Kidney (tissue), 22 donors: ENCODE measurements at places on chromosomes 13 and 19. TPM values are rescaled to one million over a fixed set of nuclear protein-coding genes. Genes with fewer than 3 reads are reported as not detected.

The SEMA6B gene
- 17.7 TPM for total RNA-seq

The SHANK1 gene
- 0.35 TPM for total RNA-seq

The GIPR gene
- total RNA-seq = 3.3 TPM

The MFSD12 gene
- 124 TPM for total RNA-seq

The KLK8 gene
- 4.2 TPM for total RNA-seq

The LILRB4 gene
- 9.9 TPM for total RNA-seq

The ATP8B3 gene
- total RNA-seq = 3.6 TPM

GRCh38 chr19:23482829-23483228 lies 87.6 kb upstream of the ZNF91 start:
- DNase-seq = no peak

- DNase-seq = no peak
Measured at GRCh38 chr13:44159633-44160279, 213.9 kb upstream of the SERP2 start.

DNA sequence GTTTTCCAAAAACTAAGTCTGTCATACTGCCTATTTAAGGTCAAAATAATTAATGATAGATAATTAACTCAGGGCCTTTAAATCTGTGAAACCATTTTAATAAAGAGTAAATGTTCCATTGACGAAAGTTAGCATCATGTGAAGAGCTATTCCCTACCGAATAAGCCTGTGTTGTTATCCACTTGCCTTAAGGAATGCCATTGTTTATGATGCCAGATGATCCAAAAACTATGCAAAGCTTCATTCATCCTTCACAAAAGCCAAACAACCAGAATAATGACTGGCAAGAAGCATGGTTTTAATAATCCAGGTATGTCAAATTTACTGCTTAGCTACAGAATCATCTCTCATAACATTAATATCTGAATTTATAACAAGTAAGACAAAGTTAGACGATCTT lies 6.5 kb upstream of the GPC6 start:
- no peak for DNase-seq

- no peak for DNase-seq
Measured at GRCh38 chr13:96746886-96747285, 247.4 kb downstream of the OXGR1 start.

DNA sequence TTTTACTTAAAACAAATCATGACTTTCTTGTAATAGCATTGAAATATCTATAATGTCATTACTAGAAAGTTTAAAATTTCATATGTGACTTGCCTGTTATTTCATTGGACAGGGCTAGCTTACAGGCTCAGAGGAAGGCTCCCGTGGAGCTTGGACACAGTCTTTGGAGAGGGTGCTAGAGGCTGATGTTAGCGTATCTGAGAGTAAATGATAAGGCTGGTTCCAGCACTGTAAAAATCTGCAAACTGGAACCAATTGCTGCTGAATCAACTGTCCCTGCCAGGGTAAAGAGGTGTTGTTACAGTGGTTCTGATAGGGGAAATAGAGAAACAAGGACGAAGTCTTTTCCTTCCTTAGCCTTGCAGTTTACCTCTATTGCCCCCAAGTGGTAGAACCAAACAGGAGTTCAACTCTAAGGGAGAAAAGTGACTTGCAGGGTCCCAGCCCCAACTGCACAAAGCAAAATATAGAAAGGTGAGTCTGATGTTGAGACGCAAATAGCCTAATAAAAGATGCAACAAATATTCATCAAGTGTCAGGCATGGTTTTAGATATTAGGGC lies 901.7 kb downstream of the DIAPH3 start:
- peak; percentile 38 for DNase-seq

GRCh38 chr13:49791315-49791710 lies 1.2 kb downstream of the KPNA3 start:
- no peak for DNase-seq

GRCh38 chr19:30932854-30933253 lies 416.4 kb downstream of the TSHZ3 start:
- no peak for DNase-seq

DNA sequence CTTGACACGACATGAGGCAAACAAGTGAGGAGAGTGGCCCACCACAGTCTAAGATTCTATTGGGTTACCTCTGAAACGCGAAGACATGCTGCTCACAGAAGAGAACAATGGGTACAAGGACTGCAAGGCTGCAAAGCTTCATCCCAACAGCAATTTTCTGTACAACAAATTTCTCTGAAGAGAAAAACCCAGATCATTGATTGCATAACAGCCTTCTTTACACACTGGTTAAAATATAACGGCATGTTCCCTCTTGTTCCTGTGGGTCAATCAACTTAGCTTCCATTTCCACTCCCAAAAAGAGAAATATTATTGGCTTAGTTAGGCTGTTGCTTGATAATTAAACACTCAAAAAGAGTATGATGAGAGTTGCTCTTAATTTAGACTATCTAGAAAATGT lies at the start of gene CPB2:
Gene CPB2, minus strand, starts transcription at position 166 of the 400 bp plus-strand sequence. Its CDS starts 24 bp downstream, at position 142.
- DNase-seq = no peak

DNA sequence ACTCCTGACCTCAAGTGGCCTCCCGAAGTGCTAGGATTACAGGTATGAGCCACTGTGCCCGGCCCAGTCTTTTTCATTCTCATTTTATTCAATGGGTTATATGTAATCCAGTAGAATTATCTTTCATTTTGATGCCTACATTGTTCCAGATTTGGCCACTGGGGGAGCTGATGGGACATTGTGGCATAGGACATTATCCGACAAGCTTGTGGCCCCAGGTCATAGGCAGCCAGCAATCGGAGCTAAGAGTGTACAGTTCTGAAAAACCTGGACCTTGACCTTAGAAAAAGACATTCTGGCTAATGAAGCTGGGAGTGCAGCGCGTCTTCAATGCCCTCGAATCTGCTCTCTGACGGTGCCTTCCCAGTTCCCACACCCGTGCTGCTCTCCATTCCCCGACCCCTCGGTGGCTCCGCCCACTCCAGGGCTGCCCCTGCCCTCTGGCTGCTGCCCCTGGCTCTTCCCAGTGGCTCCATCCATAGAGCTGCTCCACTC lies 108.7 kb downstream of the TEX29 start:
- peak; percentile 47 for DNase-seq

DNA sequence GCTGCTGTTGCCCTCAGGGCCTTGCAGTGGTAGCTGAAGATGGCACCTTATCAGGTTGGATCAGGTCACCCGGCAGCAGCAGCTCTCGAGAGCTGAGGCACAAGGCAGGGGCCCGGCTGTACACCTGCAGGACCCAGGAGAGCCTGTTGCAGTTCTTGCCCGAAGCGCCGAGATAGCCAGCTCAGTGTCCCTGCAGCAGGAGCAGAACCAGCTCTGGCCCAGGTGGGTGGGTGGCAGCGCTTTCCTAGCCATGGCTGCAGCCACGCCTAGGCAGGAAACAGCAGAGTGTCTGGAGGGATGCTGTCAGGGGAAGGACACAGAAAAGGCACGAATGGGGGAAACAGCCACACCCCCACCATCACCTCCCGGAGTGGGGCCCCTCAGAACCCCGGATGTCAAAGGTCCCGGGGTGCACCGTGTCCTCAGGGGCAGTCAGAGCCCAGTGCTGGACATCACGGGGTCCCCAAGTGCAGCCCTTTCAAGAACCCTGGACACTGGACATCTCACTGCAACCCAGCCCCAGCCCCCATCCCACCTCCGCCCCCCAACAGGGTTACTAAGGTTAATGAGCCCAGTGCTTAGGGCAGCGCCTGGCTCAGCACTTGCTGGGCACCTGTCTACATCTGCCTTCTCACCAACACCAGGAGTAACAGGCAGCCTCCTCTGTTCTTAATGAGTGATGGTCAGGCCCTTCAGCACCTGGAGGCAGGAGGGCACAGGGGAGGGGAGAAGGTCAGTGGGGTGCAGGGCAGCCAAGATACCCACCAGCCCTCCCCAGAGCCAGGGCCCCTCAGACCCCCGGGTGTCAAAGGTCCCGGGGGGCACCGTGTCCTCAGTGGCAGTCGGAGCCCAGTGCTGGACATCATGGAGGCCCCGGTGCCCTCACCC lies 8.7 kb downstream of the ACP4 start:
- DNase-seq = no peak

GRCh38 chr19:39471756-39472536 lies 8.7 kb upstream of the TIMM50 start:
- DNase-seq = no peak

DNA sequence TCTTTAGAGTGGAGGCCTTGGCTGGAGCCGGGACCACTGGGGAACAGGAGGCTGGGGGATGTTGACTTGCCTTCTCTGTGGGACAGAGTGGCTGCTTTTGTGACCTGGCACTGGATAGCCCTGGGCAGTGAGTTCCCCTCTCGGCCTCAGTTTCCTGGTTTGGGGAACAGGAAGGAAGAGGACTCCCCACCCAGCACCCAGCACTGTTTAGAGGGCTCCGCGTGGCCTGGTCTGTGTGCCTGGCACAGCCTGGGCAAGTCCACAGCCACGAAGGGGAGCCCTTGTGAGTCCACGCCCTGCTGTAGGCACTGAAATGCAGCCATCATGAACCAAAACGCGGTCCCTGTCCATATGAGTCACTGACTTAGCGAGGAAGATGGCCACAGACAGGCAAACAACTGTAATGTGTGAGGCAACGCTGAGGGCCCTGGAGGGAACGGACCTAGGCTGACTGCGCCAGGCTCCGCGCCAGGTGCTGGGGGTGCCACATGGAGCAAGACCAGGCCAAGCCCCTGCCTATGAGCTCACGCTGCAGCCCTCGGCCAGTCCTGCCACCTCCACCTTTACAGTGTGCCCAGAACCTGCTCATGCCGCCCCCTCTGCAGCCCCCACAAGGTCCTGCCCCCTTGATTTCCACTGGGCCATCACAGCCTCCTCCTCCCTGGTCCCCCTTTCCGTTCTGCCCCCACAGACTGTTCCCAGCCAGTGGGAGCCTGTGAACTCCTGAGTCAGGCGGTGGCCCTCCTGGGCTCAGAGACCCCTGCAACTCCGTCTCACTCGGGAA lies 35.5 kb downstream of the PAK4 start:
- no peak for DNase-seq

GRCh38 chr13:105719859-105720258 lies 815.6 kb downstream of the EFNB2 start:
- DNase-seq = no peak

DNA sequence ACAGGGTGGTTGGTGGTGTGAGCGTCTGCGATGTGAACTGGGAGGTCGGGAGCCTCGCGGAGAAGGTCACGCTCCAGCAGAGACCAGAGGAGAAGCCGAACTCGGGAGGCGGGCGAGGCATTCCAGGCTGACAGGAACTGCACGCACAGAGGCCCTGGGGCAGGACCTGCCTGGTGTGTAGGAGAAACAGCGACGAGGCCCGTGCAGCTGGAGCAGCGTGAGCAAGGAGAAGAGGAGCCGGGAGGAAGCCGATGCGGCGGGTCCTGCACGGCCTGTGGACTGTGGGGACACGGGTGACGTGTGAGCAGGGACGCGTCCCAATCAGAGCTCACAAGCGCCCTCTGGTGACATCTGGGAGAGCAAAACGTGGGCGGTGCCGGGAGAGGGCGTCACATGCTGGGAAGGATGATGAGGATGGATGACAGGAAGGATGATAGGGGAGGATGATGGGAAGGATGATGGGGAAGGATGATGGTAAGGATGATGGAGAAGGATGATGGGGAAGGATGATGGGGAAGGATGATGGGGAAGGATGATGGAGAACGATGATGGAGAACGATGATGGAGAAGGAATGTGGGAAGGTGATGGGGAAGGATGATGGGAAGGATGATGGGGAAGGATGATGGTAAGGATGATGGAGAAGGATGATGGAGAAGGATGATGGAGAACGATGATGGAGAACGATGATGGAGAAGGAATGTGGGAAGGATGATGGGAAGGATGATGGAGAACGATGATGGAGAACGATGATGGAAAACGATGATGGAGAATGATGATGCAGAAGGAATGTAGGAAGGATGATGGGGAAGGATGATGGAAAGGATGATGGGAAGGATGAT lies 16.1 kb upstream of the MADCAM1 start:
- DNase-seq = peak; percentile 85

DNA sequence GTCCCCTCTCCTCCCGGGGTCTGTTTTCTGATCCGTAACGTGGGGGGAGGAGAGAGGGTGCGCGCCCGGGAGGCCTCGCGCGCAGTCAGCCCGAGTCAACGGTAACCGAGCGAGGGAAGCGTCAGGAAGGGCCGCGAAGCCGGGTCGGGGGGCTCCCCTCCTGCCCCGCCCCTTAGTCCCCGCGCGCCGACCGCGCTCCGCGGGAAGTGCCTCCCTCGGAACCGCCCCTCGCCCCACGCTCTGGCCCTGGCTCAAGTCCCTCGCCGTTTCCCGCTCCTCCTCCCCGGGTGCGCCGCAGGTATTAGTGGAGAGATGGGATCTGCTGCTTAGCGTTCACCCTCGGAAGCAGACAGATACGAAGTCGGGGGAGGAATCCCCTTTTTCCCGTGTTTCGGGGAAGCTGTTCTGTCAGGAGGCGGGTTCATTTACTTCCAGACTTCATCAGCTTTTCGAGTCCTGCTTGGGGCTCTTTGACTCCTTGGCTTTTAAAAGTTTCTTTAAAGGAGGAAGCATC lies 770 bp downstream of the HNRNPM start:
- peak; percentile 48 for DNase-seq

GRCh38 chr19:28292822-28293500 lies 920.0 kb downstream of the UQCRFS1 start:
- DNase-seq = peak; percentile 62

DNA sequence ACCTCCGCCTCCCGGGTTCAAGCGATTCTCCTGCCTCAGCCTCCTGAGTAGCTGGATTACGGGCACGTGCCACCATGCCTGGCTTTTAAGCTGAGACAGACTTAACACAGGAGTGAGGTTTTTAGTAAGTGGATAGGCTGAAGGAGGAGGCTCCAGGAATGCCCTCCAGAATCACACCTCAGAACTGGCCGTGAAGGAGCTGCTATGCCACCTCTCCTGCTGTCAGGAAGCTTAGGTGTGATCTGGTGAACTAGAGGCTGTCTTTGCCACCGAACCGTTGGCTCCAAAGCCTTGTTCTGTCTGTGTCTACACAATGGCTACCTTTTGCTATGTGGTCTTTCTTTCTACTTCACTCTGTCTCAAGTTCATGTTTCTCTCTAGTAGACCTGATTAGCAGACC lies 4.2 kb downstream of the PDCD2L start:
- no peak for DNase-seq

DNA sequence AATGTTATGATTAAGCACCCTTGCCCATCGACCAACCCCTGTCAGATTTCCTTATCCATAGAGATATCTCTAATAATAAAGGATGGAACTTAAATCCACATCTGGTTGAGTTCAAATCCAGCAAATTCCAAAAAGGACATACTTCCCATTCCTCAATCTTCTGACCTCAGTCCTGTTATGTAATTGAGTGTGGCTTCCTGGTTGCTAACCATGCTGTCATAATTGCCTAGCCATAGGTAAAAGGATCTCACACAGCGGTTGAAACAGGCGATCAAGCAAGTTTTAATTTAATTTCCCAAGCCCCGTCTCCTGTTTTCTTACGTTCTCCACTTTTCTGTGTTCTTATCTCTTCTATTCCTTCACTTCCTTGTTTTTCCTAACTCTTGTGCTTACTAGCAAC lies 550.3 kb downstream of the GPC6 start:
- no peak for DNase-seq

- peak; percentile 50 for DNase-seq
Measured at GRCh38 chr19:44776402-44777096, 1.1 kb upstream of the CBLC start.
